Muscle of leg (tissue), 16 donors: ENCODE measurements at places on chromosomes 1 and 21.

GRCh38 chr1:161502641-161503393 is 2.4 kb upstream of the FCGR2A start:
- H3K4me3 ChIP-seq: no peak overlapping the region
- H3K27me3 ChIP-seq: peaks cover 12% of the 10 kb centered on the region
- H3K27ac ChIP-seq: no peak overlapping the region
- no peaks in the 10 kb centered on the region for H3K36me3 ChIP-seq
- DNase-seq: no peak
- no peaks in the 10 kb centered on the region for H3K4me1 ChIP-seq

GRCh38 chr1:90274376-90274775 is 279.5 kb downstream of the ZNF326 start:
- no peaks in the 10 kb centered on the region for H3K4me1 ChIP-seq
- no peak overlapping the region for H3K27ac ChIP-seq
- DNase-seq: peak; percentile 59
- H3K27me3 ChIP-seq: no peaks in the 10 kb centered on the region

- H3K27me3 ChIP-seq: no peaks in the 10 kb centered on the region
- H3K4me3 ChIP-seq: no peak overlapping the region
- DNase-seq: no peak
- no peaks in the 10 kb centered on the region for H3K36me3 ChIP-seq
- no peaks in the 10 kb centered on the region for H3K4me1 ChIP-seq
Measured at GRCh38 chr1:154304664-154305337, 16.1 kb upstream of the AQP10 start.

GRCh38 chr21:25862596-25862995 is 127.8 kb downstream of the GABPA start:
- no peaks in the 10 kb centered on the region for H3K4me1 ChIP-seq
- no peak overlapping the region for H3K27ac ChIP-seq
- no peak overlapping the region for H3K4me3 ChIP-seq
- H3K27me3 ChIP-seq: no peaks in the 10 kb centered on the region
- DNase-seq: no peak

DNA sequence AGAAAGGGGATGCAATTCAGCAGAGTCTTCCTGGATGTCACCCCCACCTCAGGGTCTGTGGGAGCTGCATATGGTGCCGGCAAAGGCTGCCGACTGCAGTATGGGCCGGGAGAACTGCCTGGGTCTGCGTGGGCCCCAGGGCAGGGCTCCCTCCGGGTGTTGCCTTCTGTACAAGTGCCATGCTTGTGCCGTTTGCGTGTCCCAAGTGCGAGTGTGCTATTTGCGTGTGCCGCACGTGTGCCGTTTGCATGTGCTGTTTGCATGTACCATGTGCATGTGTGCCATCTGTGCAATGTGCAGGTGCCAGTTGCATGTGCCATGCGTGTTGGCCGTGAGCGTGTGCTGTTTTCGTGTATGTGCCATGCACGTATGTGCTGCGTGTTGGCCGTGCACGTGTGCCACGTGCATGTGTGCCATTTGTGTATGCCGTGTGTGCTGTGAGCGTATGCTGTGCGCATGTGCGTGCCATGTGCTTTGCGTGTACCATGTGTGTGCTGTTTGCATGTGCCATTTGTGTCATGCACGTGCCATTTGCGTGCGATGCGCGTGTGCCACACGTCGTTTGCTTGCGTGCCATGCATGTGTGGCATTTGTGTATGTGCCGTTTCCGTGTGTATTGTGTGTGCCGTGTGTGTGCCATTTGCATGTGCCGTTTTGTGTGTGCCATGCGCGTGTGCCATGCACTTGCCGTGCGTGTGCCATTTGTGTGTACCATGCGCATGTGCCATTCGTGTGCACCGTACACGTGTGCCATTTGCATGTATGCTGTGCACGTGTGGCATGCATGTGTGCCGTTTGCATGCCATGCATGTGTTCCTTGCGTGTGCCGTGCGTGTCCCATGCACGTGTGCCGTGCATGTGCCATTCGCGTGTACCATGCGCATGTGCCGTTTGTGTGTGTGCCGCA is 1.5 kb upstream of the TAS1R3 start:
- no peaks in the 10 kb centered on the region for H3K27me3 ChIP-seq
- H3K27ac ChIP-seq: no peak overlapping the region
- DNase-seq: no peak
- no peak overlapping the region for H3K4me3 ChIP-seq

DNA sequence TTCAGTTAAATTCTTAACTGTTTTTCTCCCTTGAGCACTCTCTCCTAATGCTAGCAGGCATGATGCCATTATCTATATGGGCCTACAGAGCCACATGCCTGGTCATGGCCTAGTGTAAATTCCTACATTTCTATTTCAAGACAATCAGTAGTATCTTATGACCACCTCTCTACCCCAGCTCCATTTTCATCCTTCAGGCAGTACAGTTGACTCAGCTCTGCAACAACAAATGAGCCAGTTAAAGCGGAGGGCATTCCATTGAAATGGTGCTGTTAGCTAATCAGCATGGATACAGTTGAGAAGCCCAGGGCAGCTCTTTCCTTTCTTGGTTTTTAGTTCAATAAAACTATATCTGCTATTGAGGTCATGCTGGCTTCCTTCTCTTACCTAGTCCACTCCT is 150.0 kb downstream of the PPP1R12B start:
- DNase-seq: no peak
- H3K36me3 ChIP-seq: peaks cover 12% of the 10 kb centered on the region

GRCh38 chr1:161706113-161706481 is 932 bp upstream of the FCRLA start:
- H3K36me3 ChIP-seq: no peaks in the 10 kb centered on the region
- DNase-seq: peak; percentile 2
- H3K27me3 ChIP-seq: peaks cover 8% of the 10 kb centered on the region
- H3K4me1 ChIP-seq: peaks cover 8% of the 10 kb centered on the region

DNA sequence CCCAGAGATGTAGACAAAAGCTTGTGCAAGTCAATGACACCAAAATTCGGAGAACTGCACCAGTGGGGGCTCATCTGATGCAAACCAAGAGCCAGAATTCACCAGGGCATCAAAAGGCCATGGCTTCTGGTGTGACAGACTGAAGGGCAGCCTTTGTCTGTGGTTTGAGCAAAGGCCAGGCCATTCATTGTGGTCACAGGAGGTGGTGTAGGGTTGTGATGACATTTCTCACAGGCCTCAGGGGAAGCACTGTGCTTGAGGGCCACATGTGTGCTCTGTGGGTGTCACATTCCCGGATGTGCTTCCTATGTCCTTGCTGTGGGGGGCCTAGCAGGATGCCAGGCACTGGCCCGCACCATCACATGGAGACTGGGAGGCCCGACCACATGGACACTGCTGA is 22.5 kb upstream of the KCNE1 start:
- H3K27ac ChIP-seq: no peak overlapping the region
- no peaks in the 10 kb centered on the region for H3K27me3 ChIP-seq
- no peaks in the 10 kb centered on the region for H3K36me3 ChIP-seq
- no peak for DNase-seq
- no peak overlapping the region for H3K4me3 ChIP-seq
- peaks cover 2% of the 10 kb centered on the region for H3K4me1 ChIP-seq

GRCh38 chr1:115214098-115214497 is 124.0 kb downstream of the NGF start:
- no peak overlapping the region for H3K27ac ChIP-seq
- H3K4me1 ChIP-seq: peaks cover 2% of the 10 kb centered on the region
- DNase-seq: no peak
- H3K36me3 ChIP-seq: no peaks in the 10 kb centered on the region
- H3K4me3 ChIP-seq: no peak overlapping the region

GRCh38 chr1:227904541-227905335 is 43.0 kb downstream of the WNT9A start:
- no peak overlapping the region for H3K4me3 ChIP-seq
- no peaks in the 10 kb centered on the region for H3K27me3 ChIP-seq
- no peak overlapping the region for H3K27ac ChIP-seq

- H3K36me3 ChIP-seq: no peaks in the 10 kb centered on the region
- H3K4me3 ChIP-seq: no peak overlapping the region
- DNase-seq: peak; percentile 41
- H3K27ac ChIP-seq: no peak overlapping the region
- peaks cover 8% of the 10 kb centered on the region for H3K4me1 ChIP-seq
Measured at GRCh38 chr1:183346276-183346732, 71.9 kb downstream of the NMNAT2 start.

DNA sequence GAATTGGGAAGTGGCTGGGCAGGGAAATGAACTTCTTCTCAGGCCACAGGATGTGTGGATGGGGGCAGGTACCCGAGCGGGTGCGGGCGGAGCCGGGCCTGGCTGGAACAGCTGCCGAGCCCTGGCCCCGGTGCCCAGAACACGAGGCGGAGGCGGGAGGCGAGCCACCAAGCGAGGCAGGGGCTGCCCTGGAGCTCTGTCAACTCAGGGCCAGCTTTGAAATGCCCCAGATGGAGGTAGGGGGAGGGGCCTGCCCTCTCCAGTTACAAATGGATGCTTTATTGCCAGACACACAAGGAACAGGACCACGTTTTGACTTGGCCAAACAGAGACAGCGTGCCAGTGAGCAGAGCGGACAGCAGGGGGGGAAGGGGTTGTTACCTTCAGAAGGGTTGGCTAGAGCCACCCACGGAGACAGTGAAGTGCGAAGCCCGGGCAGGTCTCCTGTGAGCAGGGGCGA is 240.4 kb downstream of the SDCCAG8 start:
- H3K36me3 ChIP-seq: peaks cover 14% of the 10 kb centered on the region
- peaks cover 10% of the 10 kb centered on the region for H3K4me1 ChIP-seq
- no peak overlapping the region for H3K4me3 ChIP-seq
